ENCODE measurements at places on chromosomes 2 and 18.
A peak's percentile ranks its signal among the peaks of the same experiment; 100 is the strongest.

- DNase-seq, result peak; percentile 28
These were observed 61.1 kb downstream of the MEIS1 start for GRCh38 chr2:66495788-66496640.

DNA sequence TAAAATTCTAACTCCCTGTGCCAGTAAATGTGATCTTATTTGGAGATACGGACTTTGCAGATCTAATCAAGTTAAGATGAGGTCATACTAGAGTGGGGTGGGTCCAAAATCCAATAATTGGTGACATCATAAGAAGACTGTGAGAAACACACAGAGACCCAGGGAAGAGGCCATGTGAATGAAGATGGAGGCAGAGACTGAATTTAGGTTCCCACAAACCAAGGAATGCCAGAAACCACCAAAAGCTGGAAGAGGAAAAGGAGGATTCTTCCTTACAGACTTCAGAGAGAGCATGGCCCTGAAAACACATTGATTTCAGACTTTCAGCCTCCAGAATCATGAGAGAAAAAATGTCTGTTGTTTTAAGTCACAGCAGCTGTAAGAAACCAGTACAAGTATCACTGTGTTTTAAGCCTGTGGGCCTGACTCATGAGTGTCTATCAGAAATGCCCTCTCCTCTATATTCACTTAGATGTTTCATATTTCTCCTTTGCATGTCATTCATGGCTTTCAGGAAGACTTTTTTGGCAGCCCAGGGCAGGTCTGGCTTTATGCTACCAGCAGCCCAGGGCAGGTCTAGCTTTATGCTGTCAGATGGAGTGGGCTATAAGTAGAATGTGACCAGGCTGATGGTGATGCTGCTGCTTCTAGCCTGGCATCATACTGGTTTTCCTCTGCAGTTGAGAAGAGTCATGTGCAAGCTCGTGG lies 100.0 kb downstream of the SPOPL start:
- DNase-seq, result no peak

- DNase-seq, result no peak
These were observed 27.1 kb upstream of the ZNF516 start for GRCh38 chr18:76522122-76522503.

GRCh38 chr2:64336171-64336570 lies 117.8 kb upstream of the LGALSL start:
- no peak for DNase-seq

- no peak for DNase-seq
These were observed 28.5 kb downstream of the STON1 start for GRCh38 chr2:48558456-48558855.

- DNase-seq, result no peak
These were observed 69.8 kb upstream of the IL1R1 start for GRCh38 chr2:102072741-102073140.

DNA sequence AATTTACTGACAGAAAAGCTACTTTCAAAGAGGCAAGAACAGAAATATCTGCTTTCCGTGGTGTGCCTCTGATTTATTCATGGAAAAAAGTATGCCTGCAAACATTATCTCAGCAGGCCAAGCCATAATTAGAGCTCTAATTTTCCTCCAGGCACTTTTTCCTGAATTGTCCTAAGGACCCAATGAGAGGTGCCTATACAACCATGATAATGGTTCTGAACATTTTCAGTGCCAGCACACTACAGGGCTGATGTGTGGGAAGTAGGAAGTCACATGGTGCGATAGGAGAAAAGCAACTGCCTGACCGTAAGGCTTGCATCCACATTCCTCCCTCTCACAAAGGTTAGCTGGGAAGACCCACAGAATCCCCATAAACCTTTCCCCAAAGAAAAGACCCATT lies 45.9 kb upstream of the EGR4 start:
- DNase-seq, result no peak

DNA sequence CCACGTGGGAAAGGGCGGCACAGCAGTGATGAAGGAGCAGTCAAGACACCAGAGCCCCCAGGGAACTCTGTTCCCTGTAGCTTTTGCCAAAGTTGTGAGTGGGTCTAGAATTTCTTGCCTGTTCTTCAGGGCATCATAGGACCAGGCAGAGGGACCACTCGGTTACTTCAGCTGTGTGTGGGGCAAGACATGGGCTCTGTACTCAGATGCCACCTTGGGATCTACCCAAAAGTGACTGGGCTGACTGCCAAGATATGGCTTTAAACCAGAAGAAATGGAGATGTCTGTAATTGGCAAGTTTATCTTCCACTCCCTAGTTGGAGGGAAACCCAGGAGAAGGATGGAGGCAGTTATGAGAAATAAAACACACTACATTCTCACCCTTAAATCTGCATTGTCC lies 29.6 kb downstream of the KCNF1 start:
- DNase-seq, result no peak

DNA sequence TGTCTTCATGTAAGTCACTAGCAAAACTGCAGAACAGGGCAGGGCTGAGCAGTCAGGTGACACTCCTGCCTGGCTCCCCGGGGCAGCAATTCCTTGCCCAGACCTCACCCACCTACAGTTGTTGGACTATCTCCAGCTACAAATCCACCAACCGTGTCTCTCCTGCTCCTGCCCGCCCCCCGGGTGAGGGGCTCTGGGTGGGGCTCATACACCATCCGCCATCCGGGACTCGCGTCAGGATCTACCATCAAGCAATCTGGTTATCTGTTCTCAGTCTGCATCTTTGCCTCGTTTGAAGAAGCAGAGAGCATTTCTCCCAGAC lies 13.5 kb upstream of the GLI2 start:
- peak; percentile 50 for DNase-seq

GRCh38 chr2:142983174-142983573 lies 105.7 kb downstream of the KYNU start:
- DNase-seq, result no peak

GRCh38 chr2:47016172-47016913 lies 100.7 kb upstream of the MCFD2 start:
- DNase-seq, result no peak

GRCh38 chr2:127511090-127511695 lies 15.1 kb downstream of the IWS1 start:
- no peak for DNase-seq

GRCh38 chr2:182716650-182716979 lies 558 bp downstream of the DNAJC10 start:
- DNase-seq, result peak; percentile 46

DNA sequence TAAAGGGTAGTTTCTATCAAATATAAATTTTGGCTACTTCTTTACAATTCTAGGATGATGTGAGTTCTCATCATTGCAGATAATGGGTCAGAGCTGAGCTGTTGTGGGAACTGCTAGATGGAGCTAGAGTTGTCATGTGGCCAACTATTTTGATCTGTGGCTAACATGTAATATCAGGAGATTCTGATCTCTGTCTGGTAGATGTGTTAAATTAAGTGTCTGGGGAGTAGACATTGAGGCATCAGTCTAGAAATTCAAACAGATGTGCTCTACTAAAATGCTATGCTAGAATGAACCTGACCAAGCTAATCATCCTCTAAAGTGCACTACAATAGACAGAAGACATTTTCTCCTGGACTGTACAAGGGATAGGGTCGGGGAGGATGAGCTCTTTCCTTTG lies 30.3 kb upstream of the DARS1 start:
- DNase-seq, result no peak

DNA sequence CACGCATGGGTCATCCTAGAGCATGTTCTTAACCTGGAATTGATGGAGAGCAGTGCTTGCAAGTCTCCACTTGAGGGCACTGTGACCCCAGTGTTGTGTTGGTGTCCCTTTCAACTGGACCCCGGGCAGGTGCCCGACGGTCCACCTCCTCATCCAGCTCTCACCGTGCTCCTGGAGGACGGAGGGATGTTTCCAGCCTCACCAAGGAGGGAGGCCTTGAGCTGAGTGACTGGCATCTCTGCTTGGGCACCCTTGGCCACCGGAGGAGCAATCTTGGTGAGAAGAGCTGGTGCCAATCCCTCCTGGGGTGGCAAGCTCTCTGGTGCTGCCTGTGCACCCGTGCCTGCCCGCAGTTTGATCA lies 45.4 kb upstream of the ASB18 start:
- no peak for DNase-seq

GRCh38 chr2:226420646-226421045 lies 379.0 kb downstream of the IRS1 start:
- DNase-seq, result no peak

DNA sequence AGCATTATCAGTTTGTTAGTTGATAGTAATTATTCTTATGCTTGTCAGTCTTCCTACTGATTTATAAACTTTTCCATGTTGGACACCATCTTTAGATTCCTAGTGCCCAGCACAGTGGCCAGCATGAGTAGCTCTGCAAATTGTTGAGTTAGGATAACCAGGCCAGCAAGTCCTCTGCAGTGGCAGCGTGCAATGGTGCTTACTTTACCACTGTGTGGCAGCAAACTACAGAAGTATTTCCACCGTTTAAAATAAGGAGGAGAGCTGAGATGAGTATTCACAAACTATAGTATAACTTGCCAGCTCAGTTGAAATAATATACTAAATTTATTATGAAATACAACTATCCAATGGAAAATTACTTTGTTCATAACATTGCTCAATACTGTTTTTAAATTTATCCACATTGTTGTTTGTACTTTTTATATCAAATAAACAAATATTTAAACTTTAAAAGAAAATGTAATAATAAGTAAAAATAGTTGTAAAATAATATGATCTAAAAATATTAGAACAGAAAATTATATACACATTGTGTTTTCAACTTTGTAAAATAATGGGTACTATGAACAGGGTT lies 9.3 kb upstream of the THADA start:
- DNase-seq, result no peak

- peak; percentile 43 for DNase-seq
These were observed 1.2 kb downstream of the BMPR2 start for GRCh38 chr2:202377207-202377761.

DNA sequence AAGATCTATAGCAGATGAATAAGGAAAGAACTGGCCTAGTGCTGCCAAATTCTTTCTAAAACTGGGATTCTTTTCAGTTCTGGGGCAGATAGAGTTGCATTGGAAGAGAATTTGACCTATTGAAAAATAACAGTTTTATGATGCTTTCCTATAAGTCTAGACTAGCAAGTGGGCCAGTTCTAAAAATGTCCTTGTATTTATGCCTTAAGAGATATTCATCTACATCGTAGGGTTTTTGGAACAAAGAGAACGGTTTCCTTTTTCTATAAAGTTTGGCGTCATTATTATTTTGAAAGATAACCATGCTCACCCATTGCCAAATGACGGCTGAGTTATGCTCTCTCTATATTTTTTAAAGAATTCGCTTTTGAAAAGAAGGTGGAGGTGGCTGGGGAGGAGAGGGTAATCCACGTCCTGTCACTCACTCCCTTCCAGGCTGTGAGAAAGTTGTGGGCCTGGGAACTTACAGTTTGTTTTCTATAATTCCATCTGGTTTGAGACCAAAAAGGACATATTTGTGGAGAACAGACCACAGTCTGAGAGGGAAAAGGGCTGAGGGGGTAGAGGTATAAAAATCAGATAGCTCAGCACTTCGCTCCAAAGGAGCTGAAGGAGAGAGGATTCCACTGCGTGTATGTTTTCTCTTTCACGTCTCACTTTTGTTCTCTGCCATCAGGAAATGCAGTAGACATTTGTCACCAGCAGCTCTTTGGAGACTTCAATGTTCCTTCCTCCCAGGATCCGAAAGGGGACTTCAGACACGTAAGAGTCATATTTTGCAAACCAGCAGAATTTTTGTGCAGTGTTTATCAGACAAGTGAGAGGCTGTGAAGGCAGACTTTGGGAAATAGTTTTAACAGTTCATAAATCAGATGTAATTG lies 281.9 kb upstream of the FN1 start:
- DNase-seq, result no peak

- no peak for DNase-seq
These were observed 7.5 kb upstream of the SP3 start for GRCh38 chr2:173972636-173973035.

DNA sequence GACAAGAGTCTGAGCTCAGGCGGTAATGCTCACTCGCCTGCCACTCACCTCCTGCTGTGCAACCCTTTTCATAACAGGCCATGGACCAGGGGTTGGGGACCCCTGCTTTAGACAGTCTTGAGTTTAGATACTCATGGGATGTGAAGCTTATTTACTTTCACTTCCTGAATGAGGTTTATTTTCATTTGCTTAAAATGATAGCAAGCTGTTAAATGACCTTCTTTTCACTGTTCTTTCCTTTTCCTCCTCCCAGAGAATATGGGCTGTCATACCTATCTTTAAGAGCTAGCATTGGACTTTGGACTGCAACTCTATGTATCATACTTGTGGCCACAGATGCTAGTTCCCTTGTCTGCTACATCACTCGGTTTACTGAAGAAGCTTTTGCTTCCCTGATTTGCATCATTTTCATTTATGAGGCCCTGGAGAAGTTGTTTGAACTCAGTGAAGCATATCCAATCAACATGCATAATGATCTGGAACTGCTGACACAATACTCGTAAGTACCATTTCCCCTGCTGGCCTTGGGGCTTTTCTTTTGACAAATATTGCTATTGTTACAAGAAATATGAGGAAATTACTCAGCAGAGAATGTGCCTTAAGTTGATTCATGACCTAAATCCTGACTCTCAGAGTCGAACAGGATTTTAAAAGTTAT lies 168.5 kb downstream of the DPP4 start:
- DNase-seq, result no peak

GRCh38 chr18:36812678-36813077 lies 16.1 kb downstream of the TPGS2 start:
- DNase-seq, result no peak

GRCh38 chr2:240775905-240776304 lies 44.1 kb downstream of the KIF1A start:
- no peak for DNase-seq

DNA sequence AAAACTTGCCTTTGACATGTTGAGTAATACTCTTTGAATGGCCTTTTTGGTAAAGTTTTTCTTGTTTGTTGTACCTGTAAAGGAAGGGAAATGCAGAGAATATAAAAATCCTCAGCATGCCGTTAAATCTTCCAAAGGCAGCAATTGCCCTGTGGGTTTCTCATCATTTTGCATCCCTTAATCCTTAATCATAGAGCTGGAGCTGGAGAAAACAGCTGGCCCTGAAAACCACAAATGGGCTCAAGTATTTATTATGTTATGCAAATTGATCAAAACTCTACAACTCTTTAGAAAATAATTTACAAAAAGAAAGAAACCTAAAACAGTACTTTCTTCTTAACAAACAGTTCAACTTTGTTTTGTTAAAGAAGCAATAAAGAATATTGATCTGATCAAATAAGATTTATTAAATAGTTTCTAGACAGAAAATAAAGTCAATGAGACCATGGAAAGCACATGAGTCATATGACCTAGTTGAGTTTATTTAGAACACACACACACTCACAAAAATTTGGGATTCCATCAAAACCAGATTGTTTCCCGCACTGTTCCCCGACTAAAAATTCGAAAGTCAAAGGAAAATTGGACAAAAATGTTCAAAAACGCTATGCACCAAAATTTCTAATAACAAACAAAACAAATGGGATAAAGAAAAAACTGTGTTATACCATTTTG lies 309.0 kb downstream of the GULP1 start:
- DNase-seq, result no peak

All from upper lobe of left lung (tissue), 6 donors.